ENCODE measurements at places on chromosomes 3 and 15.

- peak; percentile 84 for DNase-seq
Observed at GRCh38 chr15:89690276-89691218, at the start of the genes PEX11A and WDR93. PEX11A (minus strand) TSS chr15:89690754; CDS start chr15:89690632, 122 bp downstream. WDR93 (plus strand) TSS chr15:89690811; CDS start chr15:89701747, 10,936 bp downstream.

DNA sequence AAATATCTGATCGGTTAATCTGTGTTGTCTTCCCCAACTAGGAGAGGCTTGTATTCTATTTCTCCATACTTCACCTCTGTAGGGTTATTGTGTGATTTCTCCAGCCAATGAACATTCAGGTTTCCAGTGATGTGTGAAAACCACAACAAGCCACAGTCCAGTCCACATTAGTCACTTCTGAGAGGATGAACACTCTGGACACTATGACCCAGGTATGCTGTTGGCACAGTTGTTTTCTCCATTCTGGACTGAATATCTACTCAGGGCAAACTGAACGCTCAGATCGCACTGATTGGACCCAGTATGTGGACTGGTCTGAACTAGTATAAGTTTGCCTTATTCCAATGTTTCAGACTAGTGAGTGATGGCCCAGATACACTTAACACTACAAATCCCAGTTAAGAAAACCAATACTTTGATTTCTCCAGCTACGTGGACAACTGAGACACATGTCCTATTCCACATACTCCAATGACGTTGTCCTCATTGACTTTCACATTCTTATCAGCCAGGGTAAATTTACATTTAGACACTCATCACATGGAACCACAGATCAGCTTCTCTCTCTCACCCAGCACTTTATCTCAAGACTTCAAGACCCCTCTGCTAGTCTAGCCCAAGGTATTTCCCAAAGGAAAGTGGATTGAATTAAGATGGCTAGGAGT, 587.4 kb upstream of the SGO1 start:
- no peak for DNase-seq

- DNase-seq: no peak
Observed at GRCh38 chr3:11118181-11118682, 36.1 kb upstream of the HRH1 start.

- peak; percentile 56 for DNase-seq
Observed at GRCh38 chr3:101809178-101810021, 30.4 kb downstream of the NXPE3 start.

DNA sequence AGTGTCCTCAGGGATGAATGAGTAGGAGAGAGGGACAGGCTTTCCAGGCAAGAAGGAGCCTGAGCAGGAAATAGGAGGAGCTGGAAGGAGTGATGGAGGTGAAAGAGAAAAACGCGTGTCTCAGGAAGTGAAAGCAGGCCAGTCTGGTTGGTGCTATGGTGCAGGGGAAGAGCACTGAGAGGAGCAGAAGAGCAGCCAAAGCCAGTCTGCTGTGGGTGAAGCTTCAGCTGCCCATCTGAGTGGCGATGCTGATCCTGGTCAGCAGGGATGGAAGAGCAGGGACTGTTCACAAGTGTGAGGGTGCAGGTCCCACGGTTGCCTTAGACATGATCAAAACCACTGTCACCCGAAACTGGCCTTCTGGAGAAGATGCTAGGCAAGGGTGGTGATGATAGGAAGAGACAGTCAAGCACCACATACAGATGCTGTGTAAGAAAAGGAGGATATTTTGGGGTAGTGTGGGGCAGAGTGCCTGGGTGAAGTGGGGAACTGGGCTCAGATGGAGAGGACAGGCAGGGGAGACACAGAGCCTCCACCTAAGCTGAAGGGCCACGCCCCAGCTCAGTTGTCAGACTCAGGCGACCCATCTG, 5.5 kb upstream of the KY start:
- no peak for DNase-seq

GRCh38 chr3:124982855-124983254, 48.3 kb upstream of the MUC13 start:
- no peak for DNase-seq

- no peak for DNase-seq
Observed at GRCh38 chr3:188788621-188789081, 383.1 kb upstream of the TPRG1 start.

DNA sequence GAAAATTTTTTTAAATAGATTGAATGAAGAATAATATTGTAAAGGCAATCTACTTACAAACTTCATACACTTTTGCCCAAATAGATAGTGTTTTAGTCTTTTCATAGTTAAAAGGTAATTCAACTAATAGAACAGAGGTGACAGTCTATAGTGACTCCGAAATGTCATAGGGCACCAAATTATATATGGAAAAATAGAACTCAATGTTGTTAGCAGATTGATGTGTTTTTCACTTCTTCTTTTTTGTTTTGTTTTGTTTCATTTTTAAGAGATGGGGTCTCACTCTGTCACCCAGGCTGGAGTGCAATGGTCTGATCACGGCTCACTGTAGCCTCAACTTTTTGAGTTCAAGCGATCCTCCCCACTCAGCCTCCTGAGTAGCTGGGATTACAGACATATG, 721 bp downstream of the CSTA start:
- DNase-seq: no peak

GRCh38 chr15:40693904-40694687, 878 bp upstream of the RAD51 start:
- DNase-seq: no peak

DNA sequence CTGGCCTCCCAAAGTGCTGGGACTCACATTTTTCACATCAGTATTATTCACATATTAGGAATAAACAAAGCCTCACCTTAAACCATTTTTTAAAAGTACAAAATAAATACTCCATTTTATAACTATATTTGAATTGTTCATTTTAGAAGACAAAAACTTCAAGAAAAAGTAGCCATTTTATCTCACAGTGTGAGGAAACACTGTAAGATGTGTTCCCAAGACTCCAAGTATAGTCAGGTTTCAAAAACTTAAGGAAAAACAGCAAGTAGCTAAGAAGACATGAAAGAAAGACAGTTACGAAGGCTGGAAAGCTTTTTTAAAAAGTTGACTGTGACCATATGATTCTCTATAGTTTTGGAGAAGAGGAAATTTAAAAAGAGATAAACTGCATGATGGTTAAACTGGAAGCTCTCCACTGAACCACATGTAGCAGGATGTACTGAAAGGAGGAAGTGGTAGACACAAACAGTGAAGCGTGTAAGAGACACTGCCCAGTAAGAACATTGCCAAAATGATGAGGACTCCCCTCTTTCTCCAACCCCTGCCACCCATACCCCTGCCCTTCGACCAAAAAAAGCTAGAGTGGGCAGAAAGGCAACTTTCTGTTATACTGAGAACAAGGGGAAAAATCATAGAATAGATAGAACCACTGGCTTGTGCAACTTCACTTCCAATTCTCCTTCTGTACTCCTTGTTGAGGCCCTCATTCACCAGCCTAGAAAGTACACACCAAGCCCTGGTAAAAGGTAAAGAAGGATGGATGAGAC, 6.2 kb upstream of the TMF1 start:
- peak; percentile 20 for DNase-seq

- no peak for DNase-seq
Observed at GRCh38 chr15:72033711-72034110, 84.2 kb downstream of the MYO9A start.

- DNase-seq: no peak
Observed at GRCh38 chr3:7720649-7721297, 780.9 kb upstream of the LMCD1 start.

- DNase-seq: no peak
Observed at GRCh38 chr3:63791974-63792373, 27.1 kb upstream of the C3orf49 start.

- DNase-seq: peak; percentile 51
Observed at GRCh38 chr3:196057760-196058331, 24.0 kb downstream of the TFRC start.

- peak; percentile 66 for DNase-seq
Observed at GRCh38 chr3:64533617-64534317, 154.0 kb downstream of the ADAMTS9 start.

GRCh38 chr3:54647721-54648120, 280.1 kb downstream of the LRTM1 start:
- no peak for DNase-seq

DNA sequence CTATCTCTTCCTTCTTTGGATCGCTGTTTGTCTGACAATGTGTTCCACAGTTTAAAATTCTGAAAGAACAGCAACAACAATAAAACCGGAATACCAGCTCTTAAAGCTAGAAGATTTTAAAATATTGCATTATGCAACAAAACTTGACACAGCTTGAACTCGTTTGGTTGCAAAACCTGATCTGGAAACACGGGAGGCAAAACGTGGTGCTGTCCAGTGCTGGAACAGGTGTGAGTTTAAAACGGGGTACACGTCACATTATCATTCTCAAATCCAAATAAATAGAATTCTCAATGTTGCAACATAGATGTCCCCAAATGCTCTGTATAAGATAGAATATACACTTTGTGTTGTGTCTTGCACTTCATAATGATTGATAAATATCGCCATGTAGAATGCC, 110.9 kb upstream of the LYSMD4 start:
- DNase-seq: no peak

Measured in hematopoietic multipotent progenitor cell treated with erythropoietin and hydrocortisone succinate and interleukin-3 and kit ligand, for 8 days (in vitro differentiated cells).